ENCODE measurements at places on chromosomes 16 and 17.
A peak's percentile ranks its signal among the peaks of the same experiment; 100 is the strongest.

DNA sequence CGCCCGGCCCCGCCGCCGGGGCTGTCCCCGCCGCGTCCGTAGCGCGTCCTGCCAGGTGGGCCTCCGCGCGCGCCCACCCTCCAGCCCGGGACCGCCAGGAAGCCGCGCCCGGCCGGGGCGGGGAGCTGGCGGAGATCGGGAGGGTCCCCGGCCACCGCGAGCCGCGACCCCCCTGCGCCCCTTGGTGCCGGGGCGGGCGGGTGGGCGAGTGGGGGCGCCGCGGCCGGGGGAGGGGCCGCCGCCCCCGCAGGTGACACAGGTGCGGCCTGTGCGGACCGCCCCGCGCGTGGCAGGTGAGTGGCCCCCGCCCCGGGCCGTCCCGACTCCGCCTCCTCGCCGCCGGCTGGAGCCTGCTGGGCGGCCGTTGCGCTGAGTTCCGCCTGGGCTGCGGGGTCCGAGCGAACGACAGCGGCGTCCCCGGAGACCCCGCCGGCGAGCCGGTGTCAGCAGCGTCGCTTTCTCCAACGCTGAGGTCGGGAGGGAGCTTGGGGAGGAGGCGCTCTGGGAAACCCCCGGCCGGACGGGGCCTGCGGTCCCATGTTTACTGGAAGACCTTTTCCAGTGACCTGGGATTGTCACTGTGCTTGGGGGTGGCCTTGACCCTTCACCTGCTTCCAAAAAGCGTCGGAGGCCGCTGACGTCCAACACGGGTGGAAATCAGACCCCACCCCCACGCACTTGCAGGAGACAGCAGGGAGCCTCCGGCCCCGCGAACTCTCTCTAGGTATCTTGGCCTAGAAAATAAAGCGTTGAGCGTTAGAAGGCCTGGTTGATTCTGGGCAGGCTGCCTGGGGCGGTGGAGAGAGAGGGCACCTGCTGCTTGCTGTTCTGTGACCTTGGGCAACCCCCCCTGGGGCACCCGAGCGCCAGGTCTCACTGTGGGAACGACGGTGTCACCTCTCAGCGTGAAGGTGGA lies 542 bp downstream of the KLHL36 start:
- peak; percentile 95 for DNase-seq

- no peak for DNase-seq
Measured at GRCh38 chr16:85947230-85948137, 48.5 kb downstream of the IRF8 start.

GRCh38 chr16:71311553-71312158 lies 22.5 kb upstream of the CMTR2 start:
- peak; percentile 53 for DNase-seq

- peak; percentile 82 for DNase-seq
Measured at GRCh38 chr16:85557083-85557970, 55.8 kb upstream of the GSE1 start.

DNA sequence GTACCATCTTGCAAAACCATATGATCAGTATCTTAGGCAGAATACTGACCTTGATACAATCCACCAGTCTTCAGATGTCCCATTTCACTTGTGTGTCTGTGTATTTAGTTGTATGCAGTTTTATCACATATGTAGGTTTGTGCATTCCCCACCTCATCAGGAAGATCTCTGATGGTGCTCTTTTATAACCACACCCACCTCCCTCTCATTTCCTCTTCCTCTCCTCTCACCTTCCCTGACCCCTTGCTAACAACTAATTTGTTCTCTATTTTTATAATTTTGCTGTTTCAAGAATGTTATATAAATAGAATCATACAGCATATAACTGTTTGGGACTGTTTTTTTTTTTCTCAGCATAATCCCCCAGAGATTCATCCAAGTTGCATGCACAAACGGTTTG lies 52.0 kb upstream of the ACSM2B start:
- no peak for DNase-seq

DNA sequence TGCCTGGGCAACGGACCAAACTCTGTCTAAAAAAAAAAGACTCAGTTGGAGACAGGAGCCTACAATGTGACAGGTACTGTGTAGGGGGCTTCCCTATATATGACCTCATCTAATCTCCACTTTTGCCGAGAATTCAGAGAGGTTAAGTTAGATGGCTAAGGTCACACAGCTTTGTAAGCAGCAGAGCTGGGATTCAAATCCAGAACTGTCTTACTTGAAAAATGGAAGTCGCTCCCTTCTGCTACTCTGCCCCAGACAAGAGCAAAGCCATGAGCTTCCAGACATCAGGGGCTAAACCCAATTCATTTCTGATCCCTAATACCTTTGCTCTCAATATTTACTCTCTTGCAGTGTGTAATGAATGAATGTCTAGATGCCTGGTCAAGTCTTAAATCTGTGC lies 41.5 kb upstream of the ABCC12 start:
- DNase-seq = no peak

GRCh38 chr16:67490335-67491096 lies 7.2 kb upstream of the AGRP start:
- no peak for DNase-seq

DNA sequence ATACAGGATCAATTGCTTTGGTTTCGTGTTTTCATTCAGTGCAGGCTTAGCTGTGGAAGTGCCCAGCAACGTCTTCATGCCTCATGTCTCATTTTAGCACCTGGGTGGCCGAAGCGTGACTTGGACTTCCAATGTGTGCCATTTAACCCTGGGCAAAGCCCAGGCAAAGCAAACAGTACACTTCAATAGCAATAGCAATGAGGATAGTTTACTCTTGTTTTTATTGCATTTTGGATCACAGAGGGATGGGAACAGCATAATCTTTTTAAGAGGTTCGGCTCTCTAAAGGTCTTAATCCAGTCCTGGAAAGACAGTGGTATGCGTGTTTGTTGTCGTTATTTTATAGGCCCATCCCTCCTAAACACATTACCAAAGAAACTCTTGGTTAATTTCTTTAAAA lies 86.2 kb downstream of the HS3ST3B1 start:
- no peak for DNase-seq

- DNase-seq = no peak
Measured at GRCh38 chr17:61700252-61700651, 109.2 kb upstream of the NACA2 start.

- no peak for DNase-seq
Measured at GRCh38 chr17:66378296-66378695, 75.9 kb downstream of the PRKCA start.

- DNase-seq = no peak
Measured at GRCh38 chr17:31586946-31587345, 195.5 kb downstream of the RAB11FIP4 start.

DNA sequence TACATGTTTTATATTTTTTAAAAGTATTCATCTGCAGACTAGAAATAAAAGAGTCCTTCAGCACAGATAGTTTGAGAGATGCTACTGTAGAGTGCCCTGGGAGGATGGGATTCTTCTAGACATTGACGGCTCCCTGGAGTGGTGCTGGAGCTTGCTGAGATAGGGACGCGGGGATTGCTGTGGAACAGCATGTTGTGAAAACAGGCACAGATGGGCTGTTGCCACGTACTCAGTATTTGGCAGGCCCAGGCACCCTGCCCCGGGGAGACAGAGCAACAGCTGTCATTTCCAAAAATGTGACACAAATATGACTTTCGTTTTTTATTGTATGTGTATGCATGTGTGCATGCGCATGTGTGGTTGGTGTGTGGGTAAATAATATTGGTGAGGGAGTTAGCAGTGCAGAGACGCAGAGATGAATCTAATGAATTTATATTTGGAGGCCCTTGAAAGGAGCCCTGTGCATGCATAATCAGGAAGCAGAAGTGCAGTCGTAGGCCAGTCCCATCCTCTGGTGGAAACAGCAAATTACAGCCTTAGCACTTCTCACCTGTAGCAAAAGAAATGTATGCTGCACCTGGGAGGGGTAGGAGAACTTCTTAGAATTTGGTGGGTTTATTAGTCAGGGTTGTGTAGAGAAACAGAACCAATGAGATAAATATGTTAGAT lies 6.2 kb upstream of the ABCA8 start:
- DNase-seq = no peak

- DNase-seq = no peak
Measured at GRCh38 chr16:69365901-69366300, 14.3 kb upstream of the TMED6 start.

DNA sequence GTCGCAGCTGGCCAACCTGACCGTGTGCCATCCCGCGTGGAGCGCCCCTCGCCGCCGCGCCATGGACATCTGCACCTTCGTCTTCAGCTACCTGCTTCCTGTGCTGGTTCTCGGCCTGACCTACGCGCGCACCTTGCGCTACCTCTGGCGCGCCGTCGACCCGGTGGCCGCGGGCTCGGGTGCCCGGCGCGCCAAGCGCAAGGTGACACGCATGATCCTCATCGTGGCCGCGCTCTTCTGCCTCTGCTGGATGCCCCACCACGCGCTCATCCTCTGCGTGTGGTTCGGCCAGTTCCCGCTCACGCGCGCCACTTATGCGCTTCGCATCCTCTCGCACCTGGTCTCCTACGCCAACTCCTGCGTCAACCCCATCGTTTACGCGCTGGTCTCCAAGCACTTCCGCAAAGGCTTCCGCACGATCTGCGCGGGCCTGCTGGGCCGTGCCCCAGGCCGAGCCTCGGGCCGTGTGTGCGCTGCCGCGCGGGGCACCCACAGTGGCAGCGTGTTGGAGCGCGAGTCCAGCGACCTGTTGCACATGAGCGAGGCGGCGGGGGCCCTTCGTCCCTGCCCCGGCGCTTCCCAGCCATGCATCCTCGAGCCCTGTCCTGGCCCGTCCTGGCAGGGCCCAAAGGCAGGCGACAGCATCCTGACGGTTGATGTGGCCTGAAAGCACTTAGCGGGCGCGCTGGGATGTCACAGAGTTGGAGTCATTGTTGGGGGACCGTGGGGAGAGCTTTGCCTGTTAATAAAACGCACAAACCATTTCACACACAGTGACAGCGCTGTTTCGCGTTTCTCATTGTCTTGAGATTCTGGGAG lies 2.0 kb upstream of the ZACN start:
- DNase-seq = no peak

DNA sequence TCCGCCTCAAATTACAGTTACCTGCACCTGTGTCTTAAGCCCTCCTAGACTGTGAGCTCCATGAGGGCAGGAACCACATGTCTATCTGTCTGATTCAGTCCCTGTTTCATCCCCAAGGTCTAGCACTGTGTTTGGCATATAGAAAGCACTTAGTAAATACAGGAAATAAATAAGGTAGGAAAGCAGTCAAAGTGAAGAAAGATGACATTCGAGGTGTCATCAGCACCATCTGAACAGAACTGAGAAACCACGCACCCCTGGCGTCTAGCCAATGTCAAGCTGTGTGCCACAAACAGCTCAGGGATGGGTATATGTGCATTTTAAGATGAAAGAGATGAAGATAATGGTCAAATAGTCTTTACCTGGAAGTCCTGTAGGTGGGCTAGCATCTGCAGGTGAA lies 79.6 kb upstream of the ATP2A3 start:
- DNase-seq = no peak

DNA sequence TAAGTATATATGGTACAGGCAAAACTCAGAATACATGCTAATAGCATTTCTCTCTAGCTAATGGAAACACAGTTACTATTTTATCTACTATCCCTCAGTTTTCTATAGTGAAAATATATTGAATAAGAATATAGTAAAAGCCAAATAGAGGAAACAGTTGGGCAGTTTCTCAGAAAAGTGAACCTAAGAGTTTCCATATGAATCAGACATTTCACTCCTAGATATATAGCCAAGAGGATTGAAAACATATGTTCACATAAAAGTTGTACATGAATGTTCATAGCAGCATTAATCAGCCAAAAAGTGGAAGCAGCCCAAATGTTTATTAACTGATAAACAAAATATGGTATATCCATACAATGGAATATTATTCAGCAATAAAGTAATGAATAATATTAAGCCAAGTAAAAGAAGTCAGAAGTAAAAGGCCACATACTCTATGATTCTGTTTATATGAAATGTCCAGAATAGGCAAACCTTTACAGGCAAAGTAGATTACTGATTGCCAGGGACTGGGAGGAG lies 134.6 kb downstream of the CYB561 start:
- no peak for DNase-seq

DNA sequence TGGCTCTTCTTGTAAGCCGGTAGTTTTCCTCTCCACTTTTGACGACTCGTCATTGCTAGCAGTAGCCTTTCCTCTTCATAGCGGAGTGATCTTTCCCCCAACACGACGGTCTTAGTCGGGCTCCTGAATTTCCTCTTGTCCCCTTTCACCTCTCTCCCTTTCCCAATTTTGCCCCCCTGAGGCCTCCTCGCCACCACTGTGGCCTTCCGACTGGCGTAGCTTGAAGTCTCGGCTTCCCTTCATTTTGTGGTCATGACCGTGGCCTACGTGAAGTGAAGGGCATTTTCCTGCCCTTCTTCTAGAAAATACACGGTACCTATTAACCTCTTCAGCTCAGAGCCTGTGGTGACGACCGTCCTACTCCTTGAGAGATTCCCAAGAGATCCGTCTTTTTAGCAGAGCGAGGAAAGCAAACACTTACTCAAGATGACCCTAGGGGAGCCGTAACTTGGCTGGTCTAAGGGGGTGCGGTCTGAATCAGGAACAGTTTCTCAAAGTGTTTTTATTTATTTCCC lies 787 bp downstream of the PRKAR1A start:
- DNase-seq = peak; percentile 37

DNA sequence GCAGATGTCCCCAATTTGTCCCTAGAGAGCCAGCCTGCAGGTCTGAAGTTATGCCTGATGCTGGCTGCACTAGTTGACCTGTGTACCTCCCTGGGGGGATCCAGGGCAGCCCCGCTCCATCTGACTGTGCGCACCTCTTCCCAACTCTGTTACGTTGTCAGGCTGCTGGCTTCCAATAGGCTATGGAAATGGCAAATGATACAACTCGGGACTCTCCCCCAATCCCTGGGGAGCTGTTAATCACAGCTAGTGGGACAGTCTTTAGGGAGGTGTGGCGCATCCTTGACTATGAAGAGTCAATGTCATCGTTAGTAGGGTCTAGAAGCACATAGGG lies 30.1 kb downstream of the GPRC5B start:
- no peak for DNase-seq

DNA sequence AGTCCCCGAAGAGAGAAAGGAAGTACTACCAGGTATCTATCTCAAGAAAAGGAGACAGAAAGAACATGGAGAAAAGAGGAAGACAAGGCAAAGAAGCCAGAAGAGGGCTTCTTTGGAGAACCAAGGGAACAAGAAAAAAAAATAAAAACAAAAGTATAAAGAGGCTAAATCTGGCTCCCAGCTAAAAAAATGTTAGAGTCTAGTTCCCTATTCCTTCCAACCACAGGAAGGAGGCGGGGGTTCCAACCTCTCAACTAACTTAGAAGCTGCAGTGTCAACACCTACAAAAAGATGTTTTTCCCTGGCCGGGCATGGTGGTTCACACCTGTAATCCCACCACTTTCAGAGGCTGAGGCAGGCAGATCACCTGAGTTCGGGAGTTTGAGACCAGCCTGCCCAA lies 13.4 kb downstream of the UTP6 start:
- no peak for DNase-seq

- peak; percentile 30 for DNase-seq
Measured at GRCh38 chr17:75525806-75526554, 483 bp downstream of the LLGL2 start.

- DNase-seq = no peak
Measured at GRCh38 chr16:354971-355461, 2.5 kb upstream of the AXIN1 start.

- peak; percentile 80 for DNase-seq
Measured at GRCh38 chr17:81132770-81133723, 32.3 kb upstream of the PVALEF start.

Data from K562 (cell line).